Dorsolateral prefrontal cortex (tissue), 122 donors: ENCODE measurements at places on chromosomes 11 and 22.
A peak's percentile ranks its signal among the peaks of the same experiment; 100 is the strongest.

- no peak for DNase-seq
Observed at GRCh38 chr11:28476864-28477263, 368.7 kb downstream of the METTL15 start.

- no peak for DNase-seq
Observed at GRCh38 chr11:79352349-79352703, 88.5 kb downstream of the TENM4 start.

- no peak for DNase-seq
Observed at GRCh38 chr22:37244922-37245722, 1.1 kb upstream of the RAC2 start.

- no peak for DNase-seq
Observed at GRCh38 chr11:45919806-45920530, 2.3 kb upstream of the PEX16 start.

DNA sequence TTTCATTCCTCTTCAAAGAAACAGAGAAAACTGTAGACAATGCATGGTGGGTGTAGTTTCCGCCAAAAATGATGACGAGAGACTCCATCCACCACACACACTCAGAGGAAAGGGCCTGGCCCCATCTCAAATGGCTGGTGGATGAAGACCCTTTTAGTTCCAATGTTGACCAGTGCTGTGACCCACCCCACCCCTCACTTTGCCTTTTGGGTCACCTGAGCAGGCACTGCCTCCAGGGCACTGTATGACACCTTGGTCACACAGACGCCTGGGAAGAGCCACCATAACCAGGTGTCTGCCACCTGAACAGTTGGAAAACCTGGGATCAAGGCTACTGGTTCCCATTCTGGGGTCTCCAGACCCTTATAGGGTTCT is 121.3 kb downstream of the MPPED1 start:
- DNase-seq: no peak

DNA sequence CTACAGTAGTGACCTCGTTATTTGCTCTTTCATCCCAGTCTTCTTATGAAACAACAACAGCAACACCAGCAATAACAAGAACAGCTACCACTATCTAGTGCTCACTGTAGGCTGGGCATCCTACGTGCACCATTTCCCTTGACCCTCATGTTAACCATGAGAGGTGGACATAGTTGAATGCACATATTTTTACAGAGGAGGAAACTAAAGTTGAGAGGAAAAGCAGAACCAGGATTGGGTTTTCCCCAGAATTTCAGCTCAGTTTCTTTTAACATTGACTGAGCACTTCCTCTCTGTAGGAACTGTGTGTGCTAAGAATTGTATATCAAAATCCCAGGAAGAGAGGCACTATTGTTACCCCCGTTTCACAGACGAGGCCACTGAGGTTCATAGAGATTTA is 39.4 kb upstream of the TSPAN18 start:
- no peak for DNase-seq

DNA sequence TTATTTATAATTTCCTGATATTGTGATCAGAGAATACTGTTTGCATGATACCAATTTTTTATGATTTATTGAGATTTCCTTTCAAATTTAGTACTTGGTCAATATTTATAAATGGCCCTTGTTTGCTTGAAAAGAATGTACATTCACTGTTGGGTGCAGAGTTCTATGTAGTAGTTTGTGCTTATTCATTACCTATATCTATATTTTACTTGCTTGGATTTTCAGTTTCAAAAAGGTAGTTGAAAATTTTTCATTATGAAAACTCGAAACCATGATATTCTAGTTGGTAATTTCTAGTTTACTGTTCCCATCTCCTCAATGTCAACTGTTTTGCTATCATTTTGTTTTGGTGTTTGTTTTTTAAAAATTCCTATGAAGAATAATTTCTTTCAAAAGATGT is 155.7 kb downstream of the AASDHPPT start:
- DNase-seq: no peak

DNA sequence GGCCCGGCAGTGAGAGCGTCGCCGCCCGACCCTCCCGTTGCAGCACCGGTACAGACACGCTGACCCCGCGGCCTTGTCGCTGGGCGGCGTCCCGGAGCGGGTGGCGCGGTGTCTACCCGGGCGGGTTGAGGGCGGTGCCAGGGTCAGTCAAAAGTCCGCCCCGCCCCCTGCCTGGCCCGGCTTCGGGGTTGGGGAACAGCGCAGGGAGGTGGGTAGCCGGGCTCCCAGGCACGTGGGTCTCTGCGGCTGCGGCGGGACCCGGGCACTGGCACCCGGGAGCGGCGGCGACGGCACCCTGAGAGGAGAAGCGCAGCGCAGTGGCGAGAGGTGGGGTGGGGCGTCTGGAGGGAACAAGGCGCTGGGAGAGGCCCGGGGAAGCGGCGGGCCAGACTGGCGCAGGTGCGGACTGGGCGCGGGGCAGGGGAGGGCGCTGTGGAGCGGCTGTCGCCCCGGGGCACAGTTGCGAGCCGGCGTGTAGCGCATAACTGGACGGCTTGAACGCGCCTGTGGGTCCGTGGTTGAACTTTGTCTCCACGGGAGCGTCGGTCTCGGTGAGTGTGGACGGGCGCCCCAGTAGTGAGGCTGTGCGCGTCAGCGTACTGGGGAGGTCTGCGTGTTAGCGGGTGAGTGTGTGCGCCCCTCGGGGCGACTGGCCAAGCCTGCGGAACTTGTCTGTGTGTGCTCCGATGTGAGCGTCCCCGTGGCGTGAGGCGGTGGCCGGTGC is at the start of gene P2RY2:
TSS of gene P2RY2 (plus strand) at position 176 of the 724 bp plus-strand sequence. CDS start 15,879 bp downstream, outside the sequence.
- no peak for DNase-seq

DNA sequence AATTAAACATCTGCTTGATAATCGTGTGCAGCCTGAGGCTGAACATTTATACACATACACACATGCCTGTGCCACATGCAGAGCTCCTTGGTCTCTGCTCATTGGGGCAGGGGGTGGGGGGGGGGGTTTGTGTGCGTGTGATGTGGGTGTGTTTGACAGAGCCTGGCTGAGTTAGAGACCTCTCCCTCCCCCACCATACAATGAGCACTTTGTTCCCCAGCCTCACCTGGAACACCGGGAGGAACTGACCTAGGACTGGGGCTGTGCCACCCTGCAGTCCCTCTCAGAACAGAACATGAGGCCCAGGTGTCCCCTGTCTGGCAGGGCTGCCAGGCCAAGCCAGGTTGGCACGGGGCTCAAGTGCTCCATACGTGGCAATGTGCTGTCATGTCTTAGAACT is 96.6 kb downstream of the TP53I11 start:
- DNase-seq: no peak

DNA sequence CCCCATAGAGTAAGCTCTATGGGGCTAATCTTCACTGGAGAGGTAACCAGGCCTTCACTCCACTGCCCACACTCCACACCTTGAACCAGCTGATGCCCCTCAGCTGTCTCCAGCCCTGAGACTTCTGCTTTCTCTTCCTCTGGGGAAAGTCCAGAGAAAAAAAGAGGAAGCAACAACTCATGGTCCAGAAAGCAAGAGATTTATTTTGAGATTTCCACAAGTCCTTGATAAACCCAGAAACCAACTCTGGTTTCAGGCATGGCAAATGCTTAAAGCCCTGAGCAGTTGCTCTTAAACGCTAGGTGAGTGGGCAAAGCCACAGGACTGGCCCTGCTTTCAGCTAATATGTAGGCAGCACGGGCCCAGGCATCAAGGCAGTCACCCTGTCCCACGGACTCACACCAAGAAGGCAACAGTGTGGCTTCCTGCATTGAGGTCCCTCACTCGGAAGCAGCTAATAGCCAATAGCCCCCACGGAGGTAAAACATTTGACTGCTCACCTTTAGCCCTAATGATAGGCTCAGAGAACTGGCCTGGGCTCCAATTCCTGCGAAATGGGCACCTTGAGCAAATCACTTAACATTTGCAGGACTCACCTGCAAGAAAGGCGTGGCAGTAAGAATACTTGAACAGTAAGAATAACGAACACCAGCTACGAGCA is 4.3 kb downstream of the CYB561A3 start:
- DNase-seq: no peak

- no peak for DNase-seq
Observed at GRCh38 chr11:75862437-75862836, 47.4 kb downstream of the UVRAG start.

GRCh38 chr11:31636983-31637382 is 127.4 kb downstream of the ELP4 start:
- no peak for DNase-seq

- DNase-seq: no peak
Observed at GRCh38 chr22:36135306-36135980, 25.1 kb downstream of the APOL3 start.

- DNase-seq: peak; percentile 85
Observed at GRCh38 chr22:41976070-41976901, 7.0 kb downstream of the SEPTIN3 start.

- no peak for DNase-seq
Observed at GRCh38 chr11:103070142-103070541, 21.8 kb downstream of the DCUN1D5 start.

GRCh38 chr22:27959335-27960090 is 40.5 kb upstream of the PITPNB start:
- DNase-seq: no peak

DNA sequence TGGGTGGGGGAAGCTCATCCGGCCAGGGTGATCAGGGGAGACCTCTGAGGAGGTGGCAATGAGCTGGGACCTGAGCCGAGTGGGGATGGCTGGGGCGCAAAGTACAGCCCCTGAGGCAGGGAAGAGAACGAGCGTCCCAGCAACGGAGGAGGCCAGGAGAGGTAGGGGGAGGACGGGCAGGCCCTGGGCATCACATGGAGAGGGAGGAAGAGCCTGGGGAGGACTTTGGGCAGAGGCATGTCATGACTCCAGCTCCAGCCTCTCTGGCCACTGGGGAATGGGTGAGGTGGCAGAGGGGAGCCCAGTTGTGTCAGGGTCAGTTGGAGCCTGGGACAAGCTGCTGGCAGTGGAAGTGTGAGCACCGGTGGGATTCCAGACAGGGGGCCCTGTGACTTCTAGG is 11.5 kb downstream of the PMM1 start:
- DNase-seq: no peak

DNA sequence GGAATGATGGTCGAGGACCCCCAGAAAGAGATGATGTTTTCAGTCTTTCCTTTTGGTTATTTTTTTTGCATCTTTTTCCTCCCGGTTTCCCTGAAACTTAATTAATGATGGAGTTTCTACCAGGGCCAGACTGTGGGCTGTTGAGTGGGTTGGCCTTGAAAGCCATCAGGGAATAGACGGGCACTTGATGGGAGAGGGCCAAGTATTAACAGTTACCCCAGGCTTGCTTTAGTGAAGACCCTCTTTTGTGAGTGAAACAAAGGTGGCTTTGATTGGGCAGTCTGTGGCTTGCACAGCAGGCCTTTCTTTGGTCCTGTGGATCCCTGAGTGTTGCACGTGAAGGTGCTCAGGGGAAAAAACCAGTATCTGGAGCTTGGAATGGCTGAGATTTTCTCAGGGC is 56.9 kb downstream of the AMOTL1 start:
- no peak for DNase-seq

- DNase-seq: no peak
Observed at GRCh38 chr11:84905411-84905810, 721.7 kb downstream of the DLG2 start.

GRCh38 chr11:86068138-86068871 is 579 bp downstream of the PICALM start:
- DNase-seq: peak; percentile 35

- no peak for DNase-seq
Observed at GRCh38 chr11:116420030-116420429, 352.8 kb downstream of the BUD13 start.

DNA sequence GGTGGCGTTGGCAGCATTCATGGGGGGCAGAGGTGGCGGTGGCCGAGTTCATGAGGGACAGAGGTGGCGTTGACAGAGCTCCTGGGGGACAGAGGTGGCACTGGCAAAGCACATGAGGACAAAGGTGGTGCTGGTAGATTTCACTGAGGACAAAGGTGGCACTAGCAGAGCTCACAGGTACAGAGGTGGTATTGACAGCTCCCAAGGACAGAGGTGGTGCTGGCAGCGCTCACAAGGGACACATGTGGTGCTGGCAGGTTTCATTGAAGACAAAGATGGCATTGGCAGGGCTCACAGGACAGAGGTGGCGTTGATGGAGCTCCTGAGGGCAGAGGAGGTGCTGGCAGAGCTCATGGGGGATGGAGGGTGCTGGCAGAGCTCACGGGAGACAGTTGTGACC is 425.4 kb downstream of the CTTN start:
- no peak for DNase-seq

DNA sequence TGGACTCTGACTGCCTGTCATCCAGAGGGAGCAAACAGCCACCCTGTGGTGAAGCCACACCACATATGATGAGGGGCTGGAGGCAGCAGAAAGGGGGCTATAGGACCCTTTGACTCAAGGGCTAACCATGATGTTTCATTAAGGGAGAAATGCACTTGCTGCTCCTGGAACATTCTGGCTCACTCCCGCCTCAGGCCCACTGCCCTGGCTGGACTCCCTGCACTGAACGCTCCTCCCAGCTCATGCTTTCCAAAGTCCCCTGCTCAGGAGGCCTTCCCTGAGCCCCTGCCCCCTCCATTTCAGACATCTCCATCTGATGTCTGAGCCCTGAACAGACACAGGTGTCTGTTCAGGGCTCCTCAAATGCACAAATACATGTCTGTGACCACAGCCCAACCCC is 69.1 kb downstream of the CDKN1C start:
- no peak for DNase-seq

- no peak for DNase-seq
Observed at GRCh38 chr22:47128622-47129215, 366.3 kb downstream of the TBC1D22A start.

GRCh38 chr11:78820741-78821140 is 246.1 kb upstream of the NARS2 start:
- DNase-seq: no peak

- no peak for DNase-seq
Observed at GRCh38 chr11:126115816-126116331, 53.2 kb upstream of the CDON start.

- DNase-seq: no peak
Observed at GRCh38 chr22:31056986-31057599, 24.0 kb upstream of the SMTN start.

DNA sequence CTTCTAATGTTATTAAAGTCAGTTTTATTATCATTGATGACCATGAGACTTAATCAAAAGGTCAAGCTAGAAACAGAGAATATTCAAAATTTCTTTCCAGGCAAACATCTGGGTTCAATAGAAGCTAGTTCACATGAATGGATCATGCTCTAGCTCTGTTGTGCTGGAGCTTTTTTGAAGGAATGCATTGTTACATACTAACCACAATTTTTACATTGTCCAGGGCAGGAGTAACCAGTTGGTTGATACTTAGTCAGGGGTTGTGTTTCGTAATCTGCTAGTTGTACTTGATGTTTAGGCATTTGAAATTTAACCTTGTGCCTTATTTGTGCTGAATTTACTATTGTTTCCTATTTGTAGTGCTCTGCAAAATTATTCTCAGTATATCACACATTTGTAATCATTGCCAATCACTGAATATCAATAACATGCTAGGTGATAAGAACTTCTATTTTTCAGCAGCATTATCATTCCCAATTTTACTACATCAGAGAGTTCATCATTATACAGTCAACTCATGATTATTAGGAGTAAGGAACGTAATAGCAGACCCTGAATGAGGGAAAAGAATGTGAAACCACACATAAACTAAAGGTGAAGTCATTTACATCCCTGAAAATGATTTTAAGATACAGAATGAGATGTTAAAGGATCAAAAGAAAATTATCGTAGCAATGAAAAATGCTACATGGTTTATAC is 23.2 kb downstream of the NF2 start:
- DNase-seq: no peak

- DNase-seq: no peak
Observed at GRCh38 chr11:109112821-109113280, 309.1 kb upstream of the C11orf87 start.

GRCh38 chr11:29187215-29187614 is 829.6 kb downstream of the KCNA4 start:
- no peak for DNase-seq

- DNase-seq: no peak
Observed at GRCh38 chr11:19389787-19390303, 149.1 kb upstream of the E2F8 start.

GRCh38 chr11:7597620-7598019 is 75.7 kb downstream of the CYB5R2 start:
- no peak for DNase-seq
